HFFc6 (cell line): ENCODE measurements at places on chromosomes 2 and 18. TPM values are rescaled to one million over a fixed set of nuclear protein-coding genes. Genes with fewer than 3 reads are reported as not detected.

DNA sequence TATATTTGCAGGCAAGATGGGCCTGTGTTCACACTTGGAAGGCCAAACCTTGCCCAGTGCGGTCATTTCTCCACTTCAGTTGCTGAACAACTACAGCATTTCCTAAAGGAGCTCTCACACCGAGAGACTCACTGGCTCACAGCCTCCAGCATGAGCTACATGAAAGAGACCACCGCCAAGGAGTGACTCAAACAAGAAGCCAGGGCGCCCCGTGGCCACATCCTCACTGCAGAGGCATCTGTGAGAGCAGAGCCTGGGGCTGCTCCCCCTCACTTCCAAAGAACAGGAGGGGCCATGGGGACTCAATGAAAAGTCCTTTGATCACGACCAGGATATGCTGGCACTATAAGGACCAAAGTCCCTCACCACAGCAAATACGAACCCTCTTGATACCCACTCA, 50.0 kb downstream of the TMEM163 start:
- DNase-seq: no peak

DNA sequence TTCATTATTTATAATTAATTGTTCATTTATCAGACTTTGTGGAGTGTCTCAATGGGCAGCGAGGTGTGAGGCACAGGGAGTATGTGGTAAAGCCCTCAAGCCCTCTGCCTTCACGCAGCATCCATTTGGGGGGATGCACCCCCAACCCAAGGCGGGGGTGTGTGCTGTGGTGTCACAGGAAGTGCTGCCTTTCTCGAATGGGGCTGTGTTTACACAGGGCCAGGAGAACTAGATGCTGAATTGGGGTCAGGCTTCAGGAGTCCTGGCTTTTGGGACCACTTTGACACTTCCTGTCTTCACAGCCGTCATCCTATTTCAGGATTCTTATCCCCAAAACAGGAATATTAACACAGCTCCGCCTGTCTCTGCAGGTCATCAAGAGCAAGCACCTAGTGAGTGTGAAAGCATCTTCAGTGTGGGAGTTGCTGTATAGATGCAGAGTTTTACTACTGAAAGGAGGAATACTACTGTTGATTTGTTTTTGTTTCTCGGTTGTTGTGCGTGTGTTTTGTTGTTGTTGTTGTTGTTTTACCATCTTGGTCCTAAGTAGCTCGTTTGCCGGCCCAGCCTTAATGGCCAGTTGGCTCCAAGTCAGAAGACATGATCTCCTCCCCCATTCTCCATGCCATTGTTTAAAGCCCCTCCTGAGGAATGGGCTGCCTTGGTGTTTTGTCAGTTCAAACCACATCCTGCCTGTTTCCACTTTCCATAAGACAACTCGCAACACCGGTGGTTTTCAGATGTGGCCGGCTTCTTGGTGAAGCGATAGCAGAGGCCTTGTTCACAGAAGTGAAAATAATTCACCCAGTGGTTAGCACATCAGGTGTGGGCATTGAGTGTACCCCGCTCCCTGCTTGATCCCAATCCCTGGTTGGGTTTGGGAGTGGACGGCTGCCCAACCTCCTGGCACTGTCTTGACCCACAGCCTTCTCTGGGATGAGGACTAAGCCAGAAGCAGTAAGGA, 221.3 kb downstream of the BCL2 start:
- no peak for DNase-seq

DNA sequence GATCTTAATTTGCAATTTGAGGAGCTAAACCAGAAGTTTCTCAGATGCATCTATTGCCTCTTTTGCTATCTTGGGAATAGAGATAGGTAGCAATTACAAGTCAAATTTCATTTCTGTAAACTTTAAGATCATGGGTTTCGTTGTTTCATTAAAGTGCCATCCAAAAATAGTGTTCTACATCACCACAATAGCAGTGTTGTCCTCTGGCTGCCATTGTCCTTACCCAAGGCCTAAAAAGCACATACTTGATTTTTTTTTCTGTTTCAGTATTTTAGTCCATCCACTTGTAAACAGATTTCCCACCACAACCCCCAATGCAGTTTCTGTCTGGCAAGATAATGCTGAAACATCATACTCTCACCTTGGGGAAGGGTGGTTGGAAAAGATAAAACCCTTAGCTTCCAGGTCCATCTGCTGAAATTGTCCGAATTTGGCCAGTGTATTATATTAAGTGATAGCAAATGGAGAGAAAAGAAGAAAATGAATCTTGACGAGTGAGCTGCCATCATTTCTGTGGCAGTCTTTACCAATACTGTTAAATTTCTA, 136.2 kb downstream of the LCLAT1 start:
- DNase-seq: no peak

DNA sequence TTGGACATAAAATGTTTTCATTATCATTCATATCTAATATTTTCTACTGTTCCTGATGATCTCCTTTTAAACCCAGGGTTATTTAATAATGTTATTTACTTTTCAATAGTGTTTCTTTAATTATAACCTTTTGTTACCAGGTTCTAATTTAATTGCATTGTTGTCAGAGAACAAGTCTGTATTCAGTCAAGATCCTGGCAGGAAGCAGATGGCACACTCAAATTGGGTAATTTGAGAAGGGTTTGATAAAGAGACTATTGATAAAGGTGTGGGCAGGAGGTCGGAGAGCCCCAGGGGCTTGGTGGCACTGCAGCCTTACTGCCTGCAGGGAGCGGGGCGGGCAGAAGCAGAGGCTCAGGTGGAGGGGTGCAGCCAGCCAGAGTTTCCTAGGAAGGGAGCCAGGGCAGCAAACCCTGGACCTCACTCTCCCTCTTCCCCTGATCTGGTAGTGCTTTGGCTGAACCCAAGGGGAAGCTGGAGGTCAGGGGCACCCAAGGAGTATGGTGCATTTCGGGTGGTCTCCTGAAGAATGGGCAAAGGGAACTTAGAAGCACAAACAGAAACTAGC, 2.3 kb upstream of the KIF1A start:
- DNase-seq: no peak

- DNase-seq: no peak
Observed at GRCh38 chr2:241769819-241770184, 6.8 kb upstream of the GAL3ST2 start.

DNA sequence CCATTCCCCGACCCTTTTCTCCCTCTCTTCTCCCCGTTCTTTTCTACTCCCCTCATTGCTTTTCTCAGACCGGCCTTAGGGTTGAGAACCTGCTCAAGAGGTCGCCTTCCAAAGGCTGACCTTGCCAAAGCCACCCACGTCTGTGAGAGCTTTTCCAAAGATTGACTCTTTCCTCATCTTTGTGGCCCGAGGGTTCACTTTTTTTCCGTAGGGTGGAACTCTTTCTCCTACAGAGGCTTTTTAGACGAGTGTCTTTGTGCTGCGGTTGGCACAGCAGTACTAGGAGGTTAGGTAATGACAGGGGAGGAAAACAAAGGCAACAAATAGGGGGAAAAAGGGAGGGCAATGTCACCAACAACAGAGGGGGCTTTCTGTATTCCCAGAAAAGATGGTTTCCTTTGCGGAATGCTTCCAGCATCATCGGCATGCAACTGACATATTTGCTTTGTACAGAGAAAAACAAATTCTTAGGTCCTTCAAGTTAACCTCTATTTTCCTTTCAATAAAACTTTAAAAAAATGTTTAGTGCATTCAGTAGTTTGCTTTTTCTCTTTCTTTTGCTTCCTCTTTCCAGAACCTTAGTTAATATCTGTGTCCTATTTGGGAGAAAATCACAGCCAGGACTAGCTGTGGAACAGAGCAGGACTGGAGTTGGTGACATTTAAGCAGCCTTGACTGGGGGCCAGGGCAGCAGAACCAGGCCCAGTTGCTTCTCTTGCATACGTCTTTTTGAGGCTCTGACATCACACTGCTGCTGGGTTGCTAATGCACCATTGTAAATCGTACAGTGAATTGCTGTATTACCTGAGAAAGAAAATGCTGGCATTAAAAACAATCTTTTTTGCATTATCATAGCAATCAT, 188.1 kb upstream of the FANCL start:
- no peak for DNase-seq

- DNase-seq: no peak
Observed at GRCh38 chr18:75218065-75218923, 7.7 kb downstream of the TSHZ1 start.

GRCh38 chr2:199988151-199988550, 32.8 kb downstream of the MAIP1 start:
- DNase-seq: no peak

DNA sequence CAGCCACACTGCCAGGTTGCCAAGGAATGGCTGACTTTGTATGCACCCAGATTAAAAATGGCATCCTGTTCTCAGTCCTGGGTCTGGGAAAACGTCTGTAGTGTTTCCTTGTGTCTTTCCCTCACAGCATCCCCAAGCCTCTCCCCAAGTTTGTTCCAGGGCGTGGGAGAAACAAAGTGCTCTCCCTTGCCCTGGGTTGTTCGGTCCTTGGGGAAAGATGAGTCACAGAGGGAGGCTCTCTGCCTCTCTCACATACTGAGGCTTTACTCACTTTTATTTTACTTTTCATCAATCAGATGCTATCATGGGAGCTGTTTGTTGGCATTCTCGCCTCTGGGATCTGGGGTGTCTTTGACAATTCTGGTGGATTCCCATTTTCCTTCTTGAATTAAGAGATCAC, 492.3 kb downstream of the XIRP2 start:
- no peak for DNase-seq

DNA sequence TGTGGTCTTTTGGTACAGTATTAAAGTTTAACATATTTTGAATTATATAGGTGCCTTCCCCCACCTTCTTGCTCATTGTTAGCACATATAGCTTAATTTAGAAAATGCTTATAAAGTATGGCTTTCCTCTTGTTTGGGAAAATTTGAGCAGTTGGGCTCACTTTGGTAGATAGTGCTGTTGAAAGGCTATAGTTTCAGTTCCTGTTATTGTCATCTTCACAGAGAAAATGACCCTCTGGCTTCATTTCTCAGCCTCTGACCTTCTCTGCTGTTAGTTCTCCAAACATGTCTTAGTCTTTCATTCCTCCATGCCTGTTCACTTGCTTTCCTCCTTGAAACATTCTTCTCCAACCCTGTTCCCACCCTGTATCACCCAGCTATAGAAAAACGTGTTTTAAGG, 200.6 kb downstream of the WDR7 start:
- DNase-seq: no peak

Gene SLC30A3
- not detected in 3 replicates for total RNA-seq

Gene KCNE4
- total RNA-seq: 5.4 to 9.7 TPM (median 7.2 TPM) in 3 replicates

Gene LIMS4
- total RNA-seq: 1.1 TPM in 2 replicates

Gene MC4R
- total RNA-seq: not detected in 3 replicates
